Colonic mucosa (tissue), 4 donors: ENCODE measurements at places on chromosomes 7 and 10. TPM values are rescaled to one million over a fixed set of nuclear protein-coding genes. Genes with fewer than 3 reads are reported as not detected.

Gene NODAL
- total RNA-seq, result 0.17 TPM

Gene CPA5
- total RNA-seq, result not detected

Gene BBS9
- total RNA-seq, result 10.9 TPM

Gene GDF2
- total RNA-seq, result not detected

Gene ANXA8L1
- total RNA-seq, result not detected

Gene OR13A1
- not detected for total RNA-seq

GRCh38 chr7:135685306-135686084 is 23.2 kb downstream of the STMP1 start:
- no peak for DNase-seq
- H3K27me3 ChIP-seq, result no peaks in the 10 kb centered on the region

DNA sequence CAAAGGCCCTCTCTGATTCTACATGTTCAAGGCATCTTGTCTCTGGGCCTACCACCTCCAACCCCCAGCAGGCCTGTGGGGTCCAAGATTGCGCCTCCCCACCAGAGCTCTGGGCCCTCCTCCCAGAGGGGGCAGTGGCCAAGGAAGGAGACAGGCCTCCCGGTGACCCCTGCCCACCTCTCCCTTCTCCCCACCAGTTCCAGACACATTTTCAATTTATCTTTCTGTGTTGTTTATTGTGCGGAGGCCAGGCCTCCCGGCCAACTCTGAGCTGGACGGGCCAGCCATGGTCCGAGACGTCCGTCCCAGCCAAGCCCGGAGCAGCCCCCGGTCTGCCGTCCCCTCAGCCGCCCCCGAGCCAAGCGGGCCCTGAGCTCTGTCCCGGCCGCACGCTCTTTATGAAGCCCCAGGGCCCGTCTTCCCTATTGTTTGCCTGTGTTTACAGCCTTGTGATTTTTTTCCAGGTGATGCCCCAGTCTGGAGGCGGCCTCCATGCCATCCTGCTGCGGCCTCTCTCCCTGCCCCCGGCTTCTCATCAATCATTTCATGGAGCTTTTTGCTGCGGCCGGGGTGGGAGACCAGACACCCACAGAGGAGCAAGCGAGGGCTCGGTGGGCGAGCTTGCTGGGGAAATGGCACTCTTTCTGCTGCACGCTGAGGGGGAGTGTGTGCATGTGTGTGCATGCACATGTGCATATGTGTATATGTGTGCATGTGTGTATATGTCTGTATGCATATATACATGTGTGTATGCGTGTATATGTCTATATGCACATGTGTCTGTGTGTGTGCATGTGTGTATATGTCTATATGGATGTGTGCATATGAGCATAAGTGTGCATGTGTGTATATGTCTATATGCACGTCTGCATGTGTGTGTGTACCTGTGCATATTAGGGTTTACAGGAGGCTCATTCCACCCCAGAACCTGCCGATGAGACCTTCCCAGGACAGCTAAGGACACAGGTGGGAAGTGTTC is 52.7 kb upstream of the ELN start:
- peaks cover 5% of the 10 kb centered on the region for H3K4me1 ChIP-seq
- no peaks in the 10 kb centered on the region for H3K36me3 ChIP-seq
- DNase-seq, result peak; percentile 13

DNA sequence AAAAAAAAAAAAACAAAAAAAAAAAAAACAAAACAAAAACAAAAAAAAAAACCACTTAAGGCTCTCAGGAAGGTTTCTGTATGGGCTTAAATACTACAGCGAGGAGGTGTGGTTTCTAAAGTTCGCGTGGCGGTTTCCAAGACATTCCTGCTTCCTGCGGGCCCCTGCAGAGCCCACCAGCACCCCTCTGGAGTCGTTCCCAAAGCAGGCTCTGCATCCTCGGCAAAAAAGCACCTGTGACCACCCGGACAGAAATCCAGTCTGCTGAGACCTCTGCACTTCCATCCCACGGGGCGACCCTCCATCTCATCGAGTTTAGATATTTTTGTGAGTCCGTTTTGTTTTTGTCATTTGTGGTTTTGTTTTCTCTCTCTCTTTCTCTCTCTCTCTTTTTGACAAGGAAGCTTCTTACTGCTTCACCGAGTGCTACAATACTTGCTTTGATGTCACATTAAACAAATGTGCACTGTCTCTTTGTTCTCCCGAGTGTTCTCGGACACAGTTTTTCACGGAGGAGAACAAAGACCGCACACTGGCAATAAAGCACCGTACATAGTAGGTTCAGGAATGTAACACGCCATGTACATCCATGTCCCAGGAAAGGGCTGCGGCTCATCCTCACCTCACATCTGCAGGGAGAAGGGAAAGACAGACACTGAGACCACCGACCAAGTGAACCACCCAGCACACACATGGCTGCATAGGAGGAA is 21.5 kb downstream of the PDGFA start:
- peaks cover 14% of the 10 kb centered on the region for H3K36me3 ChIP-seq
- no peak overlapping the region for H3K4me3 ChIP-seq
- H3K27ac ChIP-seq, result no peak overlapping the region
- DNase-seq, result no peak

DNA sequence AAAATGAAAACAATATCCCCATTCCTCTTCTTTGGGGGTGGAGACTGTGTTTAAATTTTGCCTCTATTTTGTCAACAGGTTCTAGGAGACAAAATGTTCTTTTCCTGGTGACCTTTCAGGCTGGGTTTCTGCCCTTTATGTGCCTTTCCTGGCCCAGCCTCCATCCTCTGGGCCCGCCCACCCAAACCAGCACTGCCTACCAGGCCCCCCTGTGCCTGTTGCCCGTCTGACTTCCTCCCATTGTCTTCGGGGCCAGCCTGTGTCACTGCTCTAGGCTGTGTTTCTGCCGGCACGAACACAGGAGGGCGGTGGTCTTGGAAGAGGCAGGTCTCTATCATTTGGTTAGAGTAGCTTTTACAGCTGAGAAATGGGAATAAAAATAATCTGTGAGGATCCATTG is 13.9 kb downstream of the TSPAN14 start:
- H3K4me1 ChIP-seq, result peaks cover 26% of the 10 kb centered on the region
- no peak overlapping the region for H3K4me3 ChIP-seq
- DNase-seq, result peak; percentile 54
- H3K27me3 ChIP-seq, result no peaks in the 10 kb centered on the region
- no peaks in the 10 kb centered on the region for H3K36me3 ChIP-seq
- peak overlapping the region; percentile 55 for H3K27ac ChIP-seq

GRCh38 chr10:126393076-126393475 is 4.8 kb upstream of the ADAM12 start:
- no peaks in the 10 kb centered on the region for H3K36me3 ChIP-seq
- no peak overlapping the region for H3K27ac ChIP-seq
- H3K27me3 ChIP-seq, result peaks cover 9% of the 10 kb centered on the region
- no peak overlapping the region for H3K4me3 ChIP-seq
- H3K4me1 ChIP-seq, result no peaks in the 10 kb centered on the region

- H3K4me1 ChIP-seq, result no peaks in the 10 kb centered on the region
- H3K4me3 ChIP-seq, result no peak overlapping the region
- no peak overlapping the region for H3K27ac ChIP-seq
- no peak for DNase-seq
- no peaks in the 10 kb centered on the region for H3K27me3 ChIP-seq
Observed at GRCh38 chr7:77235276-77235675, 35.7 kb upstream of the FGL2 start.

DNA sequence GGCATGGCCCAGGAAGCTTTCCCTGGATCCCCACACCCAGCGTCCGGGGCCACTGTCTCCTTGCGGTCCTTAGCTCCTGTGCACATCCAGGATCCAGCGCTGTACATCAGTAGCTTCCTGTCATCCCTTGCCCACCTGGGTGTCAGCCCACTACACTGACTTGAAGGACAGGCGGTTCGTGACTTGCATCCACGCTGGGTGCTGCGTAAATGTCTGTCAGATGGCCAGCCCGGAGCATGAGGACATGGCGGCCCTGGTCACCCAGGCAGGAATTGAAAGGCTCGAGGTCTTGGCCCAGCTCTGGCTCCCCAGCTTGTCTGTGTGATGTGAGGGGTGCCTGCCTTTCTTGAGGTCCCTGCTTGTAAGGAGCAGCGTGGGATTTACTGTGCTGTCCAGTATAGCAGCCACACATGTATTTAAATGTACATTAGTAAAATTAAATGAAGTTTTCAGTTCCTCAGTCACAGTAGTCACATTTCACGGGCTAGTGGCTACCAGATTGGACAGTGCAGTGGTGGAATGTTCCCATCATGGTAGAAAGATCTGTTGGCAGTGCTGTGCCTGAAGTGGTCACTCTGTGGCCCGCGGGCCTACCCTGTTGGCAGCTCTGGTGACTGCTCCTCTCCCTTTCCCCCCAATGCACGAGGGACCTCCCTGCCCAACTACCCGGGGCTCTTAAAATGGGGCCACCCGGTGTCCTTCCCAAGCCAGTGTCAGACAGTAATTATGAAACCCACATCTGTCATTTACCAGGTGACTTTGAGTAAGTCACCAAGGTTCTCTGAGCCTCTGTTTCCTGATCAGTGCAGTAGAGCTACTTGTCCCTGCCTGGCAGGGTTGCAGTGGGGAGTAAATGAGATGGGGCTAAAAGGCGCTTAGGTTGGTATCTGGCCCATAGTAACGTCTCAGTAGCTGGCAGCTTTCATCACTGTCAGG is 97.8 kb upstream of the PPIF start:
- no peak for DNase-seq
- peak overlapping the region; percentile 67 for H3K27ac ChIP-seq
- no peaks in the 10 kb centered on the region for H3K36me3 ChIP-seq
- H3K4me1 ChIP-seq, result peaks cover 6% of the 10 kb centered on the region
